ENCODE measurements at places on chromosomes 1 and 21. TPM values are rescaled to one million over a fixed set of nuclear protein-coding genes. Genes with fewer than 3 reads are reported as not detected.

Gene DNTTIP2
- 110 TPM for total RNA-seq

Gene CACNA1E
- total RNA-seq = not detected

Gene KPNA6
- total RNA-seq = 47.8 TPM

Gene TSSK3
- 0.98 TPM for total RNA-seq

Gene TRMT1L
- 2.8 TPM for total RNA-seq

- no peak for DNase-seq
Measured at GRCh38 chr21:35801391-35801790, 258.9 kb downstream of the SETD4 start.

DNA sequence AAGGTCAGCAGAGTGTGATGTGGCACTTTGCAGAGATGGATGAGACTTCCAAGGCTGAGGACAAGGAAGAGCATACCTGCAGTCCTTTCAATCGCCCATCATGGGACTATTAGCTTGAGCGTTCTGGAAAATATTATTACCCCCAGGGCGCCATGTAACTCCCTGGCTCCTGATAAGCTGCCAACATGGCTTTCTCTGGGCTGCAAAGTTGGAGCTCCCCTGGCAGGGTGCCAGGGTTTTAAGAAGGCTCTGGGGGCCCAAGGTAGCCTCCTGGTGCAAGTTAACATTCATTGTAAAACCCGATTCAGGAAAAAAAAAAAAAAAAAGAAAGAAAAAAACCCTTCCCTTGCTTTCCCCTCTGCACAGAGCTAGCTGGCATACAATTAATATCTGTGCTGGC lies 196.7 kb downstream of the PBX1 start:
- no peak for DNase-seq

- no peak for DNase-seq
Measured at GRCh38 chr1:198267921-198268320, 111.1 kb downstream of the NEK7 start.

GRCh38 chr1:56920591-56921001 lies 45.2 kb downstream of the C8B start:
- no peak for DNase-seq

- DNase-seq = no peak
Measured at GRCh38 chr1:228785366-228786330, 50.4 kb downstream of the RHOU start.

DNA sequence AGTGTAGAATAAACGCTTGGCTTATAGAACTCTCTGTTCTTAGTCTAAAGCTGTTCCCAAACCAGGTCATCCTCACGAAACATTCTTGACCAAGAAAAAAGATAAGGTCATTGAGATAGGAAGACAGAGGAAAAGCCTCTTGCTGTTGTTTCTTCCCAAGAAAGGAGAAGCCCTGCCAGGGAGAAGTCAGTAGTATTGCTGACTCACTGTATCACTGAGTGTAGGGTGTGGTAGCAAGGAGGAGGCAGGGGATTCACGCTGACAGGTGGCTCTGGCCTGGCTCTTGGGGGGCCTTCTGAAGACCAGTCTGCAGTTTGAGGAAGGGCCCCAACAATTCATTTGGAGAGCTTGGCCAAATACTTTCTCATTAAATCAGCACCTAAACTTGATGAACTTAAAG lies 97.8 kb downstream of the CD247 start:
- no peak for DNase-seq

- no peak for DNase-seq
Measured at GRCh38 chr1:37325010-37325409, 149.4 kb upstream of the ZC3H12A start.

DNA sequence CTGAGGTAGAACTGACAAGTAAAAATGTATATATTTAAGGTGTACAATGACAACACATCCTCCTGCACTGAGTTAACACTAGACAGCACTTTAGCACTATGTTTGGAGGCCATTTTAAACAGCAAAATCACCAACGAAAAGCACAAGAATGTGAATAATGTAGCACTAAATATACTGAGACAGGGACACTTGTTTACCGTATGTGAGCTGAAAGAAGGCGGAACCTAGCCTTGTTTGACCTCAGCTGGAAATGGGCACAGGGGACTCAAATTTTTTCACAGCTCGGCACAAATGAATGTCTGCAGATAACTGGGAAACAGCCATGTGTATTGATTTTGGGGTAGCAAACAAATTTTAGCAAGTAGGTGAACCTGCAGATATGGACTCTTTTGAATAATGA lies 18.0 kb upstream of the ATG4C start:
- no peak for DNase-seq

- DNase-seq = no peak
Measured at GRCh38 chr1:212669600-212669999, 30.0 kb downstream of the BATF3 start.

DNA sequence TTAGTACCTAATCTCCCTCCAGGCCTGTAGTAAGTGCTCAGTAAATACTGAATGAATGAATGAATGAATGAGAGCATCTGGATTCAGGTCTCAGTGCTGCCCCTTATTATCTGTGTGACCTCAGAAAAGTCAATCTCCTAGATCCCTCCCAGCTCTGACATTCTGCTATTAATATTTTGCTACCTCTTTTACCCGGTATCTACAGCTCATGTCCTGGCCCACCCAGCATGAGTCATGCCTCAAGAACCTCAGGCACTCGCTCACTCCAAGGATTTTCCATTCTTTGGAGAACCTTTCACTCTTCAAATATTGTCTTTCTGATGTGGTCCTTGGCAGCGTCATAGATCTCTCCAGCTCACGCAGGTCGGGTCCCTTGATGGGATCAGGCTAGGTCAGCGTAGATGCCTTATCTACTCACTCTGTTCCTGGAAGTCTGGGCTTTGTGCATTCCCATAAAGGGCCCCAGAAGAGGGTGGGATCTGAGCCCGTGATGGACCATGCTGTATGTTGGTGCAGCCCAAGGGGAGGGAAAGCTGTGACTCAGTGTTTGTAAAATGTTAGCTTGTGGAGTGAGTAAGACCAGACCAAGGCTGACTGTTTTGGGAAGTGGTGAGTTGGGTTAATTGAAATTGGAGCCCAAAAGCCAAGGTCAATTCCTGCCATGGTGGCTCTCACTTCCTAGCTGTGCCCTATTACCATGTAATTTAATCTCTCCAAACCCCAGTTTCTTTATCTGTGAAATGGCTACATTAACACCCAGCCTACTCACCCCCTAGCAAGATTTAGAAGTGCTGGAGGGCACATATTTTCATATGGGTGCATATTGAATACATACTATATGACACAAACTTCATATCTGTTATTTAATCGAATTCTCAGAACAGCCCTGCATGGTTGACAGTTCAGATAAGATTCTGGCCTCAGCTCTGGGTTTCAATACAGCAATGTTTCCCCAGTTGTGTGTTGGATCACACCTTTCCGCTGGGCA lies 214.1 kb upstream of the USP24 start:
- DNase-seq = no peak

GRCh38 chr1:12034381-12034801 lies 15.1 kb downstream of the MIIP start:
- DNase-seq = no peak

DNA sequence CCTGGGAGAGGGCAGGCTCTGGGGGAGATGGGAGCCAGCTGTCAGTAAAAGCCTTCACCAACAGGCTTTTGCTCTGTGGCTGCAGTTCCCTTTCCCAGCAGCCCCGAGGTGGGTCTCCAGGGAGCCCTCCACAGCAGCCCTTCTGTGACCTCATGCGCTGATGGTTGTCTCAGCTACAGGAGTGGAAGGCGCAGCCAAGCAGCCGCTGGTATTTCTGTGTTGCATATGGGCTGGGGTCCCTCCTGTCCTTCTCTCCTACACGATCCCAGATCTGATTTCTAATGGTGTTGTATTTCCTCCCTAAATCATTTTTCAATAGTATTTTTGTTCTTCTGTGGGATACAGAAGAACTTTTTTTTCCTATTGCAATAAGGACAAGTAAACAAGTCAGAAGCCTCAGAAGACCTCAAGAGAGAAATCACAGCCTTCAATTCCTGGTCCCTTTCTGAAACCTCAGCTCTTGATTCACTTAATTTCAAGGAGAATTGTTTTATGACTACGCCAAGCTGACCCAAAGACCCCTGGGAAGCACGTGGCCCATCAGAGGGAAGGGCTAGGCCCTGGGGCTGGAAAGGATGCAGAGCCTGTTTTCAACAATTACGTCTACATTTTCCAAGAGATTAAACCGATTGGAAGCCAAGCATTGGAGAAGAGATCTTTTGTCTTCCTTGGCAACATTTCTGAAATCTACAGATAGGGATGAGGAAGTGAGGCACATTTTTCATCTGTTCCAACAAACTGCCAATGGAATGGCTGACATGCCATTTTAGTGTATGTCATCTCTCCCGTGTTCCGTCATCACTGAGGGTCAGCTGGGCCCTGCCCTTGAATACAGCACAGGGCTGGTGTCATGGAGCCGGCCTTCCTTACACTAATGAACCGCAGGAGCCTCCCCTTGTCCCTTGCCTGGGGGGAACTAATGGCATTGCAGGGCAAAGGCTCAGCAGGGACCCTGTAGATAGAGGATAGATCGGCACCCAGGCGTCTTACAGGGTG lies 42.0 kb upstream of the SCCPDH start:
- DNase-seq = no peak

DNA sequence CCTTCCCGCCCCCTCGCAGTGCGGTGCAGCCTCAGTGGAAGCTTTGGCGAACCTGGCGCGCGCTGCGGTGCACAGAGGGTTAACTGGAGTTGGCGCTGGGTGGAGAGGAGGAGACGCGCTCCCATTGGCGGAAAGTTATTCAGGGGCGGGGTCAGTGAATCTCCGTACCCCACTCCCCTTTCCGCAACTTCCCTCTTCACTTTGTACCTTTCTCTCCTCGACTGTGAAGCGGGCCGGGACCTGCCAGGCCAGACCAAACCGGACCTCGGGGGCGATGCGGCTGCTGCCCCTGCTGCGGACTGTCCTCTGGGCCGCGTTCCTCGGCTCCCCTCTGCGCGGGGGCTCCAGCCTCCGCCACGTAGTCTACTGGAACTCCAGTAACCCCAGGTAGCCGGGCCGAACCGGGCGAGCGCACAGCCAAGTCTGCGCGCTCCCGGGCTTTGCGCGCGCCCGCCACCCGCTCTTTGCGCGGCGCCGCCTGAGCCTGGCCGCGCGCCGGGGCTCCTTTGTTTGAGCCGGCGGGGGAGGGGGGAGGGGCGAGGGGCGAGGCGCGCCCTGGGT lies at the start of gene EFNA4:
EFNA4 (plus strand) TSS at position 191 of the 561 bp plus-strand sequence; CDS start at position 275, 84 bp downstream.
- DNase-seq = peak; percentile 69

GRCh38 chr1:162305969-162306368 lies 70.7 kb downstream of the SPATA46 start:
- no peak for DNase-seq

- DNase-seq = no peak
Measured at GRCh38 chr21:42594616-42595282, 58.7 kb upstream of the PDE9A start.

All from CD4-positive, alpha-beta T cell (primary cell).